Right ventricle myocardium superior (tissue), 1 donor: ENCODE measurements at places on chromosomes 1 and 21. TPM values are rescaled to one million over a fixed set of nuclear protein-coding genes. Genes with fewer than 3 reads are reported as not detected.

The FAM151A gene
- 2.1 TPM for total RNA-seq

DNA sequence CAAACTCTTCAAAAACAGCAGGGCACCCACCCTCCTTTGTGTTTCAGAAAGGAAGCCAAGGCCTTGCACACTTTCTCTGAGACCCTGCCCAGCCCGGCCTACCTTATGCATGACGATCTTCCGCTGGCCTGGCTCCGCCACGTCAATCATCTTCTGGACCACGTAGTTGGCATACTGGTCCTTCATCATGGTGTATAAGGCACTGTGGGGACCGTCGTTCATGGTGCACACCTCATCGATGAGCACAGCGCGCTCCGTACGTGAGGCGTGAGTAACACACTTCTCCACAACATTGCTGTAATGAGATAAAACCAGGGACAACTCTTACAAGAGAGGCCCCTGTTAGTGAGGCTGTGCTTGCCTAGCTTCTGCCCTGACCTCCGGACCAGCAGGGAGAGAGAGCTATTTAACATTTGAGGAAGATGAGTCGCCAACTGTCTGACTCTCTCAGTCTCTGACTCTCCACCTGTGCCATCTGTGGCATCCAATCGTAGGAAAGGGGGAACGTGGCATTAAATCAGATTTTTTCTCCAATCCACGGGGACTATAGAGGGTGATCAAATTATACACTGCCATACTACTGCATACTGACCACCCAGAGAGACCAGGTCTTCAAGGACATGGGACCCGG is 28.1 kb upstream of the SDC3 start:
- no peak for DNase-seq

The CRABP2 gene
- 0.59 TPM for total RNA-seq

GRCh38 chr1:223842784-223843183 is 3.0 kb downstream of the TP53BP2 start:
- DNase-seq = no peak

GRCh38 chr1:62110198-62110817 is 84.3 kb upstream of the L1TD1 start:
- DNase-seq = no peak

The TMEM61 gene
- total RNA-seq = 0.27 TPM

The CLCN6 gene
- 15.2 TPM for total RNA-seq

- no peak for DNase-seq
Measured at GRCh38 chr1:221841251-221841982, 99.5 kb upstream of the DUSP10 start.

GRCh38 chr1:102858695-102859094 is 249.6 kb downstream of the COL11A1 start:
- no peak for DNase-seq

The SNX7 gene
- total RNA-seq = 18.8 TPM

DNA sequence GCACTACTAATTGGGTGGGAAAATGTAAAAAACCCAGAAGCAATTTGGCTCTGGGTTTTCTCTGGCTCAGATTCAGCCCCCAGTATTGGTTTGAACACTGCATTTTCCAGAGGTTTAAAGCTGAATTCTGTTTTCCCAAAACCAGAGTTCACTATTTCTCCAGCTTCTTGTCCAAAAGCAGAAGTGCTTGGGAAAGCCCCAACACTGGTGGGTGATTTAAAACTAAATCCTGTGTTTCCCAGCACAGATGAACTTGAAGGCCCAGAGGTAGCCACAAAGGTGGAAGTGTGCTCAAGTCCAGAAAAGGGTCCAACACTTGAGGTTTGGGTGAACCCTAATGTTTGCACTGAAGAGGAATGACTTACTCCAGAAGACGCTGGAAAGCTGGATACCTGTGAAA is 678 bp downstream of the MCM3AP start:
- DNase-seq = no peak

DNA sequence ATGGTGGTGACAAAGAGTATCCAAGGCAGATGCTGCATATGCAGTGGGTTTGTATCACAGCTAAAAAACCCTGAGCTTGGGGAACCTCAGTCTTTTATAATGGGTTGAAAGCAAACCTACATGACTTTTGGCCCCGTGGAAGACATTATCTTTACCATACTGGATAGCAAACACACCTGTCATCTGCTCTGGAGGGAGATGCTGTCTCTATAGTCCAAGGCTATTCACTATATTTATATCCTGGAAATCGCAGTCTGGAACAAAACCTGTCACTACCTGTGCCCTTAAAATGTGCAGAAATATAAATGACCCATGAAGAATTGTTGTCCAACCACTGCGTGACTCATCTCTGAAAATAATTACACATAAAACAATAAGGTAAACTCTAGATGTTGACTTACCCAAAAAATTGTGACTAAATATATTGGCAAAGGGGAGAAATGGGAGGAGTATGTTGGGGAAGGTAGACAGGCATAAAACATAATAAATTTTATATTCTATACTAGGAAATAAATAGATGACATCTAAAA is 121.0 kb upstream of the CXADR start:
- DNase-seq = no peak

The H6PD gene
- total RNA-seq = 20.9 TPM

DNA sequence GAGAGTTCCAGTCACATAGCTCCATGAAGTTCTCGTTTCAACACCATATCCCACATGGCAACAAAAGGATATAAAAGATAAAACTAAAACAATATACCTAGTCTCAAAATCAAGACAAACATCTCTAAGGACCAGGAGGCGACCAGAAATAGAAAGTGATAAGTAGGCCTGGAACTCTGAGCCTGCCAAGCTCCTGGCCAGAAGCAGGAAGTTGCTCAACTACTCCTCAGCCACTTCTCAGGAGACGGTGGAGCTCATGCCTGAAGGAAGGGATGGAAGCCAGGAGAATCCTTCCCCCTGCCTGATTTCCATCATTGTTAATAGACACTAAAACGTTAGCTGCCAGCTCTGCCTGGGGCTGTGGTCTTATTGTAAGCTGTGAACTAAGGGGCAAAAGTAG is 94.7 kb downstream of the DISP1 start:
- DNase-seq = peak; percentile 39

GRCh38 chr21:45323487-45324311 is 36.0 kb upstream of the POFUT2 start:
- peak; percentile 35 for DNase-seq

GRCh38 chr1:154463512-154463990 is 38.5 kb upstream of the TDRD10 start:
- DNase-seq = no peak

DNA sequence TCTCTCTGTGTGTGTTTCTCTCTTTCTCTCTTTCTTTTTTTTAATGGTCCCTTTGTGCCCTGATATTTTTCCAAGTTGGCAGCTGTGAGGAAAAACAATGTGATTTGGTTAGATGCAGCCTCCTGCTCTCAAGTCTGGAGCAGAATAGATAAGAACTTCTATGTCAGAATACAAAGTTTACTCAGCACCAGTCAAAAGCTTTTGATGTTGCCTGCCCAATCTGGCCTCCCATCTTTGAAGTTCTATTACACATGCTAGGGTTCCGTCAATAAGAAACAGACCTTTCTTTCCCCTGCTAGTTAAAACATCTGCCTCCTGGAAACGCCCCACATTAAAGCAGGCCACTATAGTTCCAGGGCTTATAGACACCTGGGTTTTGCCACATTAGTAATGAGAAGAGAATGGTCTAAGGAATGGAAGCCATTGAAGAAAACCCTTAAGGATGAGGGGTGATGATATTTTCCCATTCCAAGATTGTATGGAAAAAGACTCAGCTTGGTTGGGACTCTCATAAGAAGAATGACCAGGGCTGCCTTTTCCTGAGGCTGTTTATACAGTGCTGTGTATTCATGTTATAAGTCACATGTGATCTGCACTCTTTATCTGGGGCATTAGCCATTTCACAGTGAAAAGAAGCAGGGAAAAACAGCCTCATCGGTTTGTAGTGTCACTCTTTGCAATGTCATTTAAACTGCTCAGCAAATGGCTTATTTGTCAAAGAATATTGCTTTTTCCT is 414.7 kb upstream of the PROX1 start:
- no peak for DNase-seq

GRCh38 chr1:209249280-209249670 is 334.2 kb upstream of the CAMK1G start:
- no peak for DNase-seq
